Renal cortex interstitium (tissue), 15 donors: ENCODE measurements at places on chromosomes 5 and 9. TPM values are rescaled to one million over a fixed set of nuclear protein-coding genes. Genes with fewer than 3 reads are reported as not detected.

- DNase-seq, result no peak
Observed at GRCh38 chr9:79134654-79135053, 437.1 kb upstream of the TLE4 start.

DNA sequence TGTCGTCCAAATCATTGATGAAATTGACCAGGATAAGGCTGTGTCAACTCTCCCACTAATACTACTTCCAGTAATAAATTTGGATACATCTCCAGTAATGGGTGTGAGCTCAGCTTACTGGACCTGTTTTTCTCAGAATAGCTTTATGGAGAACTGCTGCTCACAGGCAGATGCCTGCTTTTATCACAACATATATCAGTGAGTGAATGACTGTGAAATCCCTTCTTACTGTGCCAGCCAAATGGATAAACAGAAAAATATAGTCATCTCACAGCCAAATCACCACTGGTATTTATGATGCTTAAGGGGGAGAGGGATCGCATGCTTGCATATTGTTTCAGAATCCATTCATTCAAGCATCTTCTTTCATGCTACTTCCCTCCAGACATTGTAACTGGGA is 148.4 kb upstream of the PAPPA start:
- no peak for DNase-seq

- DNase-seq, result no peak
Observed at GRCh38 chr9:122134822-122135528, 24.6 kb downstream of the NDUFA8 start.

GRCh38 chr5:166581826-166582225 is 1709.6 kb upstream of the WWC1 start:
- DNase-seq, result no peak

- DNase-seq, result no peak
Observed at GRCh38 chr5:67289763-67290521, 93.3 kb upstream of the CD180 start.

- DNase-seq, result no peak
Observed at GRCh38 chr5:55829956-55830355, 21.2 kb upstream of the IL31RA start.

- DNase-seq, result no peak
Observed at GRCh38 chr5:10827571-10827970, 66.5 kb upstream of the DAP start.

DNA sequence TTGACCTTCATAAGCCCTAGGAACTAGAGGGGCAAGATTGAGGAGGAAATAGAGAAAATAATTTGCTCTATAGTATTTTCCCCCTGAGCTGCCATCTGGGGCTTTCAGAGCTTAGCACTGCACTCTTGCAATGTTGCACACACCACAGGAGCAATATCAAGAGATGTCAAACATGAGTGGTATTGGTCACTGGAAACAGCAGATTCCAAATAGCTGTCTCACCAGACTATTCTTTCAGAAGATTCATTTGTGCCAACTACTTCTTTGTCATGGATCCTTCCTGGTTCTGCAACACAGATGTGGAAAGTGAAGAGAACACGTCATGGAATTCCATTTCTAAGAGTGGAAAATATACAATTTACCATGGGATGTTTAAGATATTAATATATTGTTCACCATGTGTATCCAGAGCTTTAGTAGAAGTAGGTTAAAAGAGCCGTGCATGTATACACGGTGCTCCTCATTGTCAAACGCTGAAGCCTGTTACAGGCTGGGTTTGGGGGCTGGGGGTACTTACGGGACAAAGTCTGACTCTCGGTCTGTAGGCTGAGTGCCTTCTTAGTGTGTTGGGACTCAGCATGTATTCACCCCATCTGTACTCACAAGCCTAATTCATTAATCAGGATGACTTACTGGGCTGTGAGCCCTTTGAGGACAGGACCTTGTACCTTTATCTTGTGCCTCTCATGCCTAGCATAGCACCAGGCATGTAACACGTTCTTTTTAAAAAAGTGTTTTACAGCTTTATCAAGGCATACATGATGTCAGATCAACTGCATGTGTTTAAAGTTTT is 31.4 kb upstream of the GDNF start:
- DNase-seq, result no peak

DNA sequence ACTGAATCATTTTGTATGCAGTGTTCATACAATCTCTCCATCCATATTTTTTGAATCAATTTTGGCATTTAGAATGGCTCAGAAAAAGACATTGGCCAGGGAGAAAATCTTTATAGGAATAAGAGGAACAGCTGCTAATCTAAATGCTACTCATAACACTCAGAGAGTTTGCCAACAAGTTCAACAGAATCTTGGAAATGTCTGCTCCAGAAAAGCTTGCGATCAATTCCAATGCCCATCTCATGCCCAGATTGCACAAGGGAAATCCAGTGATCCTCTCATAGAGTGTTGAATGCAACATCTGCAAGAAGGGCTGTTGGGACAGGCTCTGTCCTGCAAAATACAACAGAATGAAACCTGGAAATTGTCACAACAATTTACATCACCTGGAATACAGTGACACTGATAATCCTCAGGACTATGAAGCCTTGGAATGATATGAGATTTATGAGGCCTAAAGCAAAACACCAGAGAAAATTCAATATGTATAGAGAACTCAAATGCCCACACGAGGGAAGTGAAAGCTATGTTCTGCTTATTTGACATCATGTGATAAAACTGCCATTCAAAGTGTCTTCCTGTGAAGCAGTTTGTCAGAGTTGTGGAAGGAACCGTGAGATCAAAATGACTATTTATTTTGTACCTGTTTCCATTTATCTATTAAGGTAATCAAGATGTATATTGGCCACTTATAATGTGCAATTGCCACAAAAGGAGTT is 190.1 kb downstream of the PARP8 start:
- no peak for DNase-seq

Gene SH3GL2
- polyA plus RNA-seq, result 4.2 TPM

Gene GFRA3
- 4.4 TPM for polyA plus RNA-seq

Gene NME5
- polyA plus RNA-seq, result 26.3 TPM
